DMS79 treated with DMSO at 0.1 percent for 48 hours (cell line): ENCODE measurements at places on chromosomes 16 and 17.

- no peak for DNase-seq
Observed at GRCh38 chr17:63751806-63752205, 10.2 kb upstream of the STRADA start.

- DNase-seq: no peak
Observed at GRCh38 chr17:41420134-41420533, 4.3 kb downstream of the KRT37 start.

GRCh38 chr16:57235128-57236021, 9.7 kb upstream of the ARL2BP start:
- peak; percentile 90 for DNase-seq

DNA sequence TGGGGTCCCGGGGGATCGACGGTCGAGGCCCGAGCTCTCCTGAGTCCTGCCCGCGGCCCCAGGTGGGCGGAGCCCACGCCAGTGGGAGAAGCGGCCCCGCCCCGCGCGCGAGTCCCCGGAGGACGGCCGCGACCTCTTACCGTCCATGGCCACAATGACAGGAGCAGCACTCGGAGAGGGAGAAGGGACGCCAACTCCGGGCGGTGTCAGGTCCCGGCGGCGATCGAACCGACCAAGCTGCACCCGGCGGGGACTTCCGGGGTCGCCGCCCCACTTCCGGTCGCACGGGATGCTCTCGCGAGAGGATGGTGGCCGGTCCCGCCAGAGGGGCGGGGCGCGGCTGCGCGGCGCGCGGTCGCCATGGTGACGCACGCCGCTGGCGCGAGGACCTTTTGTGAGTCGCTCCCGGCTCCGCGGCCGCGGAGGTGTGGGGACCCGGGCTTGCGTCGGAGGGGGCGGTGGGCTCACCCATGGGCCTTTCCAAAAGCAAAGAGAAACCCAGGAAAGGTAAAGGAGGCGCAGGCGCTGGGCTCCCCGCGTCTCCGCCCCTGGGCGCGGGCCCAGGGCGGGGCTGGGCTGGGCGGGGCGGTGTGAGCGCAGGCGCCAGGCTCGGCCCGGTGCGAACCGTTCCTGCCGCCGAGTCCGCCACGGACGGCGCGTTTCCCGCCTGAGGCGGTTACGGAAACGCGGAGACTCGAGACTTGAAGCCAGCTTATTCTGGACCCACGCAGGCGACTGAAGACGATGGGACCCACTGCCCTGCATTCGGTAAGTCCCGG, at the start of the genes CHMP1A and SPATA33:
Gene CHMP1A, minus strand, starts transcription at position 267 of the 779 bp plus-strand sequence. Its CDS starts 120 bp downstream, at position 147.
Gene SPATA33, plus strand, starts transcription at position 395 of the 779 bp plus-strand sequence. Its CDS starts 76 bp downstream, at position 471.
- peak; percentile 32 for DNase-seq

GRCh38 chr17:35361027-35361426, 12.4 kb downstream of the SLFN11 start:
- no peak for DNase-seq

DNA sequence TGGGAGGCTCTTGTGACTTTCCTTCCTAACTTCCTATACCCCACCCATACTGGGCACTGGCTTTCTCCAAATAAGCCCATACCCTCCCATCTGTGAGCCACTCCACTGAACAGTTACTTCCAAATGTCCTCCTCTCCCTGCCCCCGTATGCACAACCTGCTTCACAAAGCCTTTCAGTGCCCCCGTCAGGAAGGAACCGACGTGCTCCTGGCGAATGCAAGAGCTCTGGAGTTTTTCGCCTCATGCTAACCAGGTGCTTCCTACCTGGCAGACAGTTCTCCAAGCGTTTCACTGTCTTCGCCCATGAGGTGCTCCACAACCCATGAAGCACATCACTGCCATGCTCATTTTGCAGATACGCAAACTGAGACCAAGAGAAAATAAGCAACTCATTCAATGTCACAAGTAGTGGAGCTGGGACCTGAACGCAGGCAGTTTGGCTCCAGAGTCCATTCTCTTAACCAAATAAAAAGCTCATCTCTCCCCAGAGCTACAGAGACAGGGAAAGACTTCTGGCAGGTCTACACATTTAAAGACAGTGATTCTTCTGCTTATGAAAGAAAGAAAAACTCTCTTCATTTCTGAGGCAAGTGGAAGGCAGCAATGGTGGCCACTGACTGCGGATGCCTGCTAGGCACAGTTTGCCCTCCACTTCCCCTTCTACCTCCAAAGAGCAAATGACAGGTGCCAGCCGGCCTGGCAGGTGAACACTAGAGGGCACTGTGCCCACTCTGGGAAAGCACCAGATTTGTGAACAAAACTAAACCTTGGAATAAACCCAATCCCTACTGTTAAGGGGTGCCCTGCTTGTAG, 23.8 kb downstream of the SPHK1 start:
- DNase-seq: peak; percentile 55

DNA sequence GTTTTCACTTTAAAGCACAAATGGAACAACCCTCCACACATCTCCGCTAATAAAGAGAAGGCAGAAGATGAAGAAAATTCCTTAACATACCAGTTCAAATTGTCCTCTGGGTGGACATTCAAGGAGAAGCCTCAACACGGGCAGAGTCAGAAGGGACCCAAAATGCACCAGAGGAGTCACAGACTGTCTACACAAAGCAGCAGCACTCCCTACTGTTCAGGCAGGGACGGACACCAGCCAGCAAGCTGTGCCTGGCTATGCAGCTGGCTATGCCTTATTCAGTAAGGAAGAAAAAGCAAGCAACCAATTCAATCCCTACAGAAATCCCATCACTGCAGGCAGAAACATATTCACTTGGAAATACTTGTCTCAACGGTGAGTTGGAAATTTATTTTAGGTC, 8.1 kb downstream of the DNAJC7 start:
- DNase-seq: no peak

- no peak for DNase-seq
Observed at GRCh38 chr17:77396610-77397009, 255.8 kb downstream of the SEC14L1 start.

DNA sequence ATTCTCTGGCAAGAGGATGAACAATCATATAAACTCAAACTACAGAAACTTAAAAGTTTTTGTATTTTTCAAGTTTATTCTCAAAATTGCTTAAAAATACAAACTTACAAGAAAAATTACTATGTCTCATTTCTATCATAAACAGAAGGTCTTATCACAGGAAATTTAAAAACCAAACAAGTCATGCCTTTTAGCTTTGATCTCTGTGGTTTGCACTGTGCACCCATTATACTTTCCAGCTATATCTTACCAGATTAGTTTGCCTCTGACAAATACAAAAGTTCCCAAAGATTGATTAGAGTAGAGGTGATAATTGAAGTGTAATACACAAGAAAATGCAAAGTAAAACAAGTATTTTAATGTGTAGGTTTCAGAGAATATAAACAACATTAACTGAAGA, 117.4 kb downstream of the MYO1D start:
- DNase-seq: no peak

DNA sequence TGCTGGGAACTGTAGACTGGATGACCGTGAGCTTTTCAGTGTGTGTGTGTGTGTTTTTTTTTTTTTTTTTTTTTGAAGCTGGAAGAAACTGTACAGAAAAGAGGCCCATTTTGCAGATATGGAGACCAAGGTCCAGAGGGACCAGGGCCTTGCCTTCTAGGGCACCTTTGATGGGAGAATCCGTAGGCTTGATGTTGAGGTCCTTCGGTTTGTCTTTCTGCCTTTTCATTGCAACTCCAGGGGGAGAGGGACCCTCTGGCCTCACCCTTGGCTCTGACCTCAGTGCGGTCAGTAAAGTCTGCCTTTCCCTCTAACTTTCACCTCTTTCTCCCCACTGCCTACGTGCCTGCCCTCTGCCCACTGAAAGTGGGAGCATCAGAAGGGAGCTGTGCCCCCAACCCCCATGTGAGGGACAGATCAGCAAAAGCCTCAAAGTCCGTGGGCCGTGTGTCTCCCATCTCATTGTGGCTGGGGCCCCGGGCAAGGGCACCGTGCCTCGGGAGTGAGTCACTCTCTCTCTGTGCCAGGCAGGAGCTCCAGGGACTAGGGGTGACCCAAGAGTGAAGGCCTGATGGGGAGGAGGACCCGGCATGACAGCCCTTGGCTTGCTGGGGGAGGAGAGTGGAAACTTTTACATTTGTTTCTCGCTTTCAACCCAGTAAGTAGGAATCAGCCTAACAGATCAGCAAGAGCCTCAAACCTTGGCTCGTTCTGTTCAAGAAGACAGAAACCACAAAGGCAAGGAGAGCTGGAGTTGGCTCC, 123.6 kb downstream of the CMIP start:
- no peak for DNase-seq

DNA sequence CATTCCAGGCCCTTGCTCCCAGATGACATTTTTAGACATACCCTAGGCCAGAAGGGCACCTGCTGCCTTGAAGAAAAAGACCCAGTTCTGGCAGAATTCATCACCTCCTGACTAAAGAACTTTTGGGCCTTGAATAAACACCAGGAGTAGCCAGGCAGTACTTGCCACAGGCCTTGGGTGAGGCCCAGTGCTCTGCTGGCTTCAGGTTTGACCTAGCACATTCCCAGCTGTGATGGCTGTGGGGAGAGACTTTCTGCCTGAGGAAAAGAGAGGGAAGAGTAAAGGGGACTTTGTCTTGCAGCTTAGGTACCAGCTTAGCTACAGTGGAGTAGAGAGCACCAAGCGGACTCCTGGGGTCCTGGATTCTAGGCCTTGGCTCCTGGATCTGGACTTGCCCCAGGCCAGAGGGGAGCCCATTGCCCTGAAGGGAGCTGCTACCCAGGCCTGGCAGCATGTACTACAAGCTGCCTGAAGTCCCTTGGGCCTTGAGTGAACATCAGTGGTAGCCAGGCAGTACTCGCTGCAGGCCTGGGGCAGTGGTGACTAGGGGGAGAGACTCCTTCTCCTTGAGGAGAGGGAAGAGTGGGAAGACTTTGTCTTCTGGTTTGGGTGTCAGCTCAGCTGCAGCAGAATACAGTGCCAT, 44.3 kb downstream of the ABCA8 start:
- no peak for DNase-seq

DNA sequence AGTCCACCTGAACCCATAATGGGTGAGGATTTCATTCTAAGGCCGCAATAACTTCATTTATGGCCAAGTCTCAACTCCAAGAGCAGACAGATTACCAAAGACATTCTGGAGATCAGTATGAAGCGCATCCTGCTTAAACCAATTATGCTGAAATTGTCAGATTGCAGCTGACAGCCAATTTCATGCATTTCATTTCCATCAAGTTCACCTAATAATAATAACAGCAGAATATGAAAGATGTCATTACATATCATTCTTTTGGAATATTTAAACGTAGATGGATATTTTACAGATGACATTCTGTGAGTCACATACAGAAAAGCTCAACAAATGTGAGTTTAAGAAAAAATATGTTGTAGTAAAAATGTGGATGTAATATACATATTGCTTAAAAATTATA, 54.9 kb upstream of the NACA2 start:
- no peak for DNase-seq

DNA sequence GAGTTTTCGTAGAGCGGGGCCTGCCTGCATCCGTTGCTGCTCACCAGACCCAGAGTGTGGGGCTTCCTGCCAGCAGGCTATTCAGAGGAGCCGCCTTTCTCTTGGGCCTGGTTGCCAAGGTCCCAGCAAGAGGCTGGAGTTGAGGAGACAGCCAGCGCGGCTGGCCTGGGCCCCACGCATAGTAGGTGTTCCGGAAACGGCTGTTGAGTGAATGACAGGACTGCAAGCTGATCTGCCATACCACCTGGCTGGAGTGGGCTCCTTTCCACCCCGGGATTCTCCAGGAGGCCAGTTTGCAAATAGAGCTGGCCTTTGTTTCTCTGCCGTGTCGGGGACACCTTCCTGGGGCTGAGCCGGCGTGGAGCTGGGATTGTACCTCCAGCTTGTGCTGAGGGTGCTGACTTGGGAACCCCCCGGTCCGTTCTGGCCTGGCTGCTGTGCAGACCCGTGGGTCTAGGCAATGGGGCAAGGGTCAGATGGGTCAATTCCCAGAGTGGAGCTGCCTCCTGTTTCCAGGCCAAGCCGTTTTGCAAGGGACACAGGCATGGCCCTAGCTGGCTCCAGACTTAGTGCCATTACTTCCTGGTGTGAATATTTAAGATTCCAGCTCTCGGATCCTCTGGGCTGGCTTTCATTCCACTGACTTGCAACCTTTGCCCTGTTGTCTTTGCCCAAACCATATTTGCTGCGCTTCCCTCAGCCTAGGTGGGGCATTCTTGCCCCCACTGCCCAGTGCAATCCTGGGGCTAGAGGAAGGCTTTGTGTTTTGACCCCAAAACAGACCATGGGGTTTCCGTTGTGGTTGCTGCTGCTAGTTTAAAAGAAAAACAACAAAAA, 68.8 kb downstream of the CMIP start:
- DNase-seq: no peak

DNA sequence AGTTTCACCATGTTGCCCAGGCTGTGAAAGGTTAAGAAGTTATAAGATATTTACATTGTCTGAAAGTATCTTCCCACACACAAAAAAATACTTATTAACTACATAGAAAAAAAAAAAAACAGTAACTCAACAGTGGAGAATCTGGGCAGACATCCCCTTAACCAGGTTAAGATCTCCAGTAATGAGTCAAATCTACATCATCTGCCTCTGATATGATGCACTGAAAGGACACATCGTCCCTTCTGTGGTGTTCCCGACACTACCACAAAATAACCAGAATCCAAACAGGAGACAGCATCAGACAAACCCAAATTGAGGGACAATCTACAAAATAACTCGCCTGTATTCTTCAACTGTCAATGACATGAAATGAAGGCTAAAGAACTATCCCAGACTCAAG, 40.0 kb downstream of the CMTM4 start:
- DNase-seq: no peak

- no peak for DNase-seq
Observed at GRCh38 chr17:80169107-80169506, 723 bp upstream of the CARD14 start.

GRCh38 chr17:78678222-78678557, 101.0 kb upstream of the DNAH17 start:
- no peak for DNase-seq

DNA sequence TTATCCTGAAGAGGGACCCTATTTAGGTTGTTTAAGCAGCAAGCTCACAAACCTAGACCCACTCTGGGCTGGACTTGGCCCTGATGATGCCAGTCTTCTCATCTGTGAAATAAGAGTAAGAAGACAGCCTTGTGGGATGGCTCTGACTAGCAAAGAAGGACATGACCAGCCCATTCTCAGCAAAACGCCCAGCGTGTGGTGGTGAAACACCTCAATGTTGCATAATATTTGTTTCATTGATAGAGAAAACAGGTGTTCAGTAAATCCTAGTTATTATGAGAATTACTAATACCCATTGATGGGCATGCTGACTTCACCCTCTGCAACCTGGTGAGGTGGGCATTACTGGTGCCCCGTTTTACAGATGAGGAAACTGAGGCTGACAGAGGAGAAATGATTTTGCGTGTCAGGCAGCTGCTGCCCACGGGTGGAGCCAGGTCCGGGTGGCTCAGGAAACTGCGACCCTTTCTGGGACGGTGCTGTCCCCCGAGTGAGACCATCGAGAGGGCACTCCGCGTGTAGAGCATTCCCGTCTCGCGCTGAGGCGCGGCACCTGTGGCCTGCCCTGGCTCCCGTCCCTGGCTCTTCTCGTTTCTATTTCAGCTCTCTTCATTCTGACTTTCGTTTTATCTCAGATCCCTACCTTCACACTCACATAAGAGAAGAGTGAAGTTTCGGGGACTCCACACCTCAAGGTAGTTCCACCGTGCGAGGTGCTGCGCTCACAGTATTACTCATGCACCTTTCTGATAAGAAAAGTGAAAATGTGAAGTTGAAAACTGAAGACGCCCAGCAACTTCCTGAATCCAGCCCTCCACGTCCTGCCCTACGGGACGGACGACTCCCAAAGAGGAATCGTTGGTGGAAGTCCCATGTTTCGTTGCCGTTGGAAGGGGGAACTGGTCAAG, 48.5 kb downstream of the IRF8 start:
- DNase-seq: no peak
